ENCODE measurements at places on chromosomes 12 and 14.

DNA sequence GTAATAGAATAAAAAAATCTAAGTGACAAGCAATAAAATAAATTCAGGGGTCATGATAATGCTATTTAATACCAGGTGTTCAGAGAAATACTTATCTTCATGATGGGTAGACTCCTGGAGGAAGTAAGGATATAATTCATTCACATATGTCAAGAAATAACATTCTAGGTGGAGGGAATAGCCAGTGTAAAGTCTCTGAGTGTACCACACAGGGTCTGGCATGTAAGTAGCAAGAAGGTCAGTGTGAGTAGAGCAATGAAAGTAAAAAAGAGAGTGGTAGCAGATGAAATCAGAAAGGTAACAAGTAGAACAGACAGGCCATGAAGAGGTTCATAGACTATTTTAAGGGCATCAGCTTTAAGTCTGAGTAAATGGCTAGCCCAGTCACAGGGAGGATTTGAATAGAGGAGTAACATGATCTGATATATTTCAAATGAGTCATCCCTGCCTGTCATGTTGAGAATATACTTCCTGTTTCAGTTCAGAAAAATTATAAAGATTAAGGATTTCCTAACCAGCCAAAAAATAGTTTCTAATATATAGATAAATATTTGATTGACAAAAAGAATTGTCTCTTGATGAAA, 519.9 kb downstream of the C12orf50 start:
- DNase-seq: peak; percentile 61

GRCh38 chr12:59937148-59937547, 341.3 kb downstream of the SLC16A7 start:
- peak; percentile 16 for DNase-seq

DNA sequence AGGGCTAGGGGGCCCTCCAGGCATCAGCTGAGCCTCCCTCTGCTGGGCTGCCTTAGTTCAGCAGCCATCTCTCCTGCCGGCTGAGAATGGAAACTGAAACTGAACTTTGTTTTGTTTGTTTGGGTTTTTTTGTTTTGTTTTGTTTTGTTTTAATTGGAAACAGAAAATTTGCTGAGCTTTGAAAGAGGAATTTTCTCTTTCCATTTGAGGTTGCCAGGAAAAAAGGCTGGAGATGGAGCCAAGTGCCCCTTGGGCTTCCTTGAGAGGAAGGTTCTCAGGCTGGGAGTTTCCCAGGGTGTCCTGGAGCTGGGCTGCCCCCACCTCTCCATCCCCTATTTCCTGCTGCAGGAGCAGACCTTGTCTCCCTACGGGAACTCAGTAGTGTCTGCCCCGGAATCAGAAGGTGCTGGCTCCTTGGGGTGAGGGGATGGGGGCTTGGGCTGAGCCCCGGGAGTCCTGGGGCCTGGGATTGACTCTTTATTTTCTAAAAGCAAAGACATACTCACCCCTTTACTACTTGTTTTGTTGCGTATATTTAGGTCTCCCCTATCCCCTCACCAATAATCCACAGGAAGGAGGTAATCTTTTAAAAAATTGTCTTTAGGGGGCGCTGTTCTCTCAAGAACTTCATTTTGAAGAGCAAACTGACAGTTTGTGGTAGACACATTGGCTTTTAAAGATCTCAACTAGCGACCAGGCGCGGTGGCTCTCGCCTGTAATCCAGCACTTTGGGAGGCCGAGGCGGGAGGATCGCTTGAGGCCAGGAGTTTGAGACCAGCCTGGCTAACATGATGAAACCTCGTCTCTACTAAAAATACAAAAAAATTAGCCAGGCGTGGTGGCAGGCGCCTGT, 21.3 kb upstream of the OASL start:
- DNase-seq: peak; percentile 24

- peak; percentile 72 for DNase-seq
These were observed 136.3 kb downstream of the AEBP2 start for GRCh38 chr12:19575337-19576243.

DNA sequence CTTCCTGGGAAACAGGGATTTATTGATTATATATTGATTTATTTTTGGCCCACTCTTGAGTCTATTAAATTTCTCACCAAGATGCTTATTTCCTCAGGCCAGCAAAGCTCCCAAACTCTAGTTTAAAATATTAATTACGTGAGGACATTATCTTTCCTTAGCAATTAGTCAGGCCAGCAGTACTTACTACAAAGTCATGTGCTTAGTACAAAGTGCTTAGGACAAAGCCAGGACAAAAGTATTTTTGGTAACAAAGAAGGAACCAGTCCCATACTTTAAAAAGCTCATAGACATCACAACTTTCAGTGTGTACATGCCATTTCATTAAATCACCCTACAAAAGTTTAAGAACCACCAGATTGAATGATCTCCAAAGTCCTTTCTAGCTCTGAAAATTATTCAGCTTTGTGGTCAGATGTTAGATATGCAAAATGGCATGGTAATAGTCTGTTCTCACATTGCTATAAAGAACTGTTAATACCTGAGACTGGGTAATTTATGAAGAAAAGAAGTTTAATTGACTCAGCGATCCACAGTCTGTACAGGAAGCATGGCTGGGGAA, 94.7 kb upstream of the PWP1 start:
- DNase-seq: no peak

DNA sequence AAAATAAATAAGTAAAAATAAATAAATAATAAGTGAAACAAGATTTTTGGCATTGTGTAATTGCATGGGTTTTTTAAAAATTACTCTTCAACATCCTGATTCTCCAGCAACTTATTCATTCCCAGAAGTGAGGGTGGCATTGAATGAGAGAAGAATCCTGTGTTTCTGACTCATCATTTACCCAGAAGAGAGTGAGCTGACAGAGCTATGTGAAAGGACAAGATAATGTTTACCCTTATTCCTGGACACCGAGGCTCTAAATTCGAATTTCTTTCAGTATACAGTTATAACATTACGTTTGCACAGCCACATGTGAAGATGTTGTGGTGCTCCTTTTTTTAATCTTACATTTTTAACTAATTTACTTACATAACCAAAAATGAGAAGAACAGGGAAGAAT, 36.4 kb downstream of the BBS10 start:
- peak; percentile 25 for DNase-seq

DNA sequence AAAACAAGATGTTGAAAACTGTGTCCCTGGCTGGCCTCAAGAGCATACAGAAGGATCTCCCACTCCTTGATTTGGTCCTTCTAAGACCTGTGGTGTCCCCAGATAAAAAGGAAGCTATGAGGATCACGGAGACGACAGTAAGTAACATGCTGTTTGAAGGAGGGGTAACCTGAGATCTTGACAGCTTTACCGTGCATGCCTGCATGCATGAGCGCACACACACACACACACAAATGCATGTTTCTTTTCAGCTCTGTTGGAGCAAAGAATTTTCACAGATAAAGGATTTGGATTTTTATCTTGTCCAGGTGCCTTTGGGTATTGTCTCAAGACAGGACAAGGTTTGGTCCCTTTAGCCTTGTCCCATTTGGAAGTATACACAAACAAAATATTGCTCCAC, 411.6 kb upstream of the CCDC196 start:
- DNase-seq: no peak

DNA sequence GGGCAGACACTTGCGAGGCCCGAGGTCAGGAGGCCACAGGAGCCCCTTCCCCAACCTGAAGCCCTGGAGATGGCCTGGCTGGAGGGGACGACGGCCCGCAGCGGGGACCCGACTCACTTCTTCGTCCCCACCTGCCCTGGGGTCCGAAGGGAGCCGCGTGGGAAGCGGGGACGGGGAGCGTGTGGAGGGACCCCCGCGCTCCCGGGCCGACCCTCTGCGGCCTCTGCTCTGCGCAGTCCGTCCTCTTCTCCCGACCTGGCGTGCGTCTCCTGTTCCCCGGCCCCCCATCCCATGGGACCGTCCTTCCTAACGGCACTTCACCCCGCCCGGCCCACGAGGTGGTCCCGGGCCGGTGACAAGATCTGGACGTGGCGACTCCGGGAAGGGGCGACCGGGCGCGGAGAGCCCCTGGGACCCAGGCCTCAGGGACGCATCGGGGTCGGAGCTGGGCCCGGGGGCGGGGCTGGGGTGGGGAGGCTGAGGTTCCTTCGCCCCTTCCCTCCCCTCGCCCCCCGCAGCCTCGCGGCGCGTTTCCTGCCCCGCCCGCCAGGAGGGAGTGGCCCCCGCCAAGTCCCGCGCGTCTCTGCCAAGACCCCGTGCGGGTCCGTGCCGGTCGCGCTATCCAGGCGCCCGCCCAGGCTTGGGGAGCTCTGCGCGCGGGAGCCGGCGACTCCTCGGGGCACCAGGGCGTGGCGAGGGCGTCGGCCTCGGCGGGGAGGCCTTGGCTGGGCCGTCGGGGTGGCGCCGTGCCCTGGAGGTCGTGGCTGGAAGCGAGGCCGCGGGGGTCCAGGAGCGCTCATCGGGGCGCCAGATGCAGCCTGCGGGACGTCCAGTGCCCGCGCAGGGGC, 97.1 kb downstream of the TNFAIP2 start:
- no peak for DNase-seq

- DNase-seq: peak; percentile 68
These were observed 11.4 kb upstream of the BCAT1 start for GRCh38 chr12:24960222-24960855.

GRCh38 chr14:75313294-75313693, 34.7 kb downstream of the FOS start:
- no peak for DNase-seq

DNA sequence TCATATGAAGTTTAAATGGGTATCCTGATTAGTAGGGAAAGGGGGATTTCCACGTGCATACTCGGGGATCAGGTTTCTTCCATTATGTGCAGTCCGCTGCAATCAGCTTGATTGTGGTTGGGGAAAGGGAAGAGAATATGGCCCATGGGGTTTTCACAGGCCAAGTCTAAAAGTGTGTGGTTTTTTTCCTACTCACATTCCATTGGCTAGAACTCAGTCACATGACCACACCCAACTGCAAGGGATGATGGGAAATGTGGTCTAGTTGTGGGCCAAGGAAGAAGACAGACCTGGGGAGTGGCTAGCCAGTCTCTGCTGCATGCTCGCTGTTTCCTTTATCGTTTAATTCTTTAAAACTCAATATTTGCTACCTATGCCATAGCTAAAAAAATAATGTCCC, 105.1 kb downstream of the PRIMA1 start:
- no peak for DNase-seq

DNA sequence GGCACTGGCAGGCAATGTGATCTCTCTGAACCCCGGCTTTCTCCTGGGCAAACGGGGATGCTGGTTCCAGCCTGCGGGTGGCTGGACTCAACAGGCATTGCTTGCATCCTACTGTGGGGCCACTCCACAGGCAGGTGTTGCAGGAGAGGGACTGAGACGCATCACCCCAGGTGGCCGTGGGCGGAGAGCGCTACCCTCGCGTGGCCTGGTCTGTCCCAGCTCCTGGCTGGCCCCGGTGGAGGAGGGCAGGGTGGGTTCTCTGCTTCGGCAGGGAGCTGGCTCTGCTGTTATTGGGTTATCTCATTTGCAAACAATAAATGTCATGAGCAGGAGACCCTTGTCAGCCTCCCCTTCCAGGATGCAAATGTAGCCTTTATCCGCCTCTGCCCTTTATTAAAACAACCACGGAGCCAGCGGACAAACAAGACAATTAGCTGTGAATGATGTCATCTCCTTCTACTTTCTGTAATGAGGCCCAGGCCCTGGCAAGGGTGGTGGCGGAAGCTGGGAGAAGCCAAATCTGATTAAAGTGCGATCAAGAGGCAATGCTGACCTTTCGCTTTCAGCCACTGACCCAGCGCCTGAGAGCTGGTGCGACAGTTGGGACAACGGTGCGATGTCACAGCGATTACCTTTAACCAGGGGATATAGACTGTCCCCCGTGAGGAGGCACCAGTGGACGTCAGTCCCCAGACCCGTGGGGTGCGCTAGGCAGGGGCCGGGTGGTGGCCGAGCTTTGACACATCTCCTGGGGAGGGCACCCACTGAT, 161.8 kb downstream of the KIF26A start:
- DNase-seq: no peak

- no peak for DNase-seq
These were observed 291.0 kb downstream of the SNAPC1 start for GRCh38 chr14:62053188-62053587.

- DNase-seq: no peak
These were observed 29.6 kb downstream of the SMUG1 start for GRCh38 chr12:54159140-54159539.

DNA sequence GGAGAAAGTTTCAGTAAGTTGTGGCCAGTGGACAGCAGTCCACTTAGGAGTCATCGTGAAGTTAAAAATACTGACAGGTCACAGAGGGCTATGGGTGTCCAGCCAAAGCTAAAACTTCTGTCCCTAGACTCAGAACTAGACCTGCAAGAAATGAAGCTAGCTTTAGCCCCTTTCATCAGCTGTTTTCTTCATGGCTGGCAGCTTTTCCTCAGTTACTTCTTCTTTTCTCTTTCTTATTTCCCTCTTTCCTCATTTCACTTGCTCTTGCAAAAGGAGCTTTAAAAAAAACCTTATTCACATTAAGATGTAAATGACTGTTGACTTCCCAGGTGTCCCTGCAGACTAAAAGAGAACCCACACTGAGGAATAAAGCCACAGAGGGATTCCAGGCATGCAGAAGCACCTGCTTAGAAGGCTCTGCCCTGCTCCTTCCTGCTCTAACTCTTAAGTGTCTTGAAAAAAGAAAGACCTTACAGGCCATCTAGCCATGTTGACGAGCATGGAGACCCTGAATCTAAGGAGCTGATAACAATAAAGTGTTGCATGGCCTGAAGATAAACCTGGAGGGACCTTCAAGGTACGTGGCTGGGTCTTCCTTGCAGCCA, 69.7 kb upstream of the CCND2 start:
- no peak for DNase-seq

- DNase-seq: no peak
These were observed 518.7 kb downstream of the TMEM121 start for GRCh38 chr14:106044949-106045596.

DNA sequence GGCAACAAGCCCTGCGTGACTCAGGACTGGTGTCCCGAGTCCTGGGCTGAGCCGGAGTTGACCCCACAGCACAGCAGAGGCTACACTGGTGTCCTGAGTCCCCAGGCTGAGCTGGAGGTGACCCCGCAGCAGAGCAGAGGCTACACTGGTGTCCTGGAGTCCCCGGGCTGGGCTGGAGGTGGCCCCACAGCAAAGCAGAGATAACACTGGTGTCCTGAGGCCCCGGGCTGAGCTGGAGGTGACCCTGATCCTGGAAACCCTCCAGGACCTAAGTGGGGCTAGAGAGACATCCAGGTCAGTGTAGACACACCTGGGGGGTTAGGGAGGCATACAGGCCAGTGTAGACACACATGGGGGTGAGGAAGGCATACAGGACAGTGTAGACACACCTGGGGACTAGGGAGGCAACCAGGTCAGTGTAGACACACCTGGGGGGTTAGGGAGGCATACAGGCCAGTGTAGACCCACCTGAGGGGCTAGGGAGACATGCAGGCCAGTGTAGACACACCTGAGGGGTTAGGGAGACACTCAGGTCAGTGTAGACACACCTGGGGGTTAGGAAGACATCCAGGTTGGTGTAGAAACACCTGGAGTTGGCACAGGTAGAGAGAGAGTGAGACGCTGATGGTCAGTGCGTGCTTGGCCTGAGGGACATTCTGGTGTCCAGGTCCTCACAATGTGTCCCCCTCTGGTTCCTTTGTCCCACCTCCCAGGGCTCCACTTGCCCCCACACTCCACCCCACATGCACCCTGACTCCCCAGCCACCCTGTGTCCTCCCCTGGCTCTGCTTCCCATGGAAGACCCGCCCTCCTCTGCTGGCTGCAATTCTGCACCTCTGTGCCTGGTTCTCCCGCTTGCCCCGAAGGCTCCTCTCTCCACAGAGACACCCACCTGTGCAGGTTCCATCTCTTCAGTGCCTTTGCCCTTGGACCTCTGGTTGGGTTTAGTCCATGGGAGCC, 321.6 kb upstream of the SFSWAP start:
- DNase-seq: no peak

- DNase-seq: no peak
These were observed 71.3 kb downstream of the PRIMA1 start for GRCh38 chr14:93716746-93717667.

Data from brain microvascular endothelial cell (primary cell).